ENCODE measurements at places on chromosomes 16 and 17.

DNA sequence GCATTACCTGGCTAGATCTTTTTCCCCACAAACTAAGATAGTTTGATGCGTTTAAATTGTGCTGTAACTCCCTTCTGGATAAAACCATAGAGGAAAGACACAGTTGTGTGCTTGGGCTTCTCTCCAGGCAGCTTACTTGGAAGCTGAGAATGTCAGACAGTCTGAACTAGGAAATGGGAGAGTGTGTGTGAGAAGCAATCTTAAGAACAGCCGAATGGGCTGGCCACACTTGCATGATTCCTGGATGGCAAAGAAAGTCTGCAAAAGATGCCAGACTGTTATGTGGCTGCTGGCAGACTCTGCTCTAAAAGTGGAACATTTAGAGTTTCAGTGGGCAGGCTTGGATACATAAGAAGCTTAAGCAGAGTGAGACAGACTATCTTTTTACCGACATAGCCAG is 384.3 kb upstream of the PSMD7 start:
- no peak for DNase-seq

DNA sequence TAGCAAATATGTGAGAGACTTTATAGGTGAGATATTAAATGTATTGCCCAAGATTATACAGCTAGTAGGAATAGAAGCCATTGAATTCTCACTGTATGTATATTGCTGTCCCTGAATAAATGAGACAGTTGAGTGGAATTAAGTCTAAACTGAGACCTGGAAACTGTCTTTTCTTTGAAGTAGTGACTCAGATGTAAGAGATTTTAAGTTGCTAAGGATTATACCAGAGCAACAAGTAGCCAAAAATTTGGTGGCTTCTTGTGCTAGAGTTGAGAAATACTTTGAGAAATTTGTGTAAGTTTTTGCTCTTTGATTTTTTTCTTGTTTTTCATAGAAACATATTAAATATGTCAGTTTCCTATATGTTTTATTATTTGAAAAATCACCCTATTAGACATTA is 58.7 kb downstream of the TANC2 start:
- no peak for DNase-seq

GRCh38 chr16:46980926-46981325 is 7.5 kb upstream of the DNAJA2 start:
- no peak for DNase-seq

- no peak for DNase-seq
Measured at GRCh38 chr16:49594685-49595498, 221.3 kb downstream of the C16orf78 start.

- DNase-seq, result no peak
Measured at GRCh38 chr16:24988129-24988518, 27.0 kb downstream of the ARHGAP17 start.

- DNase-seq, result no peak
Measured at GRCh38 chr17:9432134-9432885, 143.3 kb downstream of the STX8 start.

DNA sequence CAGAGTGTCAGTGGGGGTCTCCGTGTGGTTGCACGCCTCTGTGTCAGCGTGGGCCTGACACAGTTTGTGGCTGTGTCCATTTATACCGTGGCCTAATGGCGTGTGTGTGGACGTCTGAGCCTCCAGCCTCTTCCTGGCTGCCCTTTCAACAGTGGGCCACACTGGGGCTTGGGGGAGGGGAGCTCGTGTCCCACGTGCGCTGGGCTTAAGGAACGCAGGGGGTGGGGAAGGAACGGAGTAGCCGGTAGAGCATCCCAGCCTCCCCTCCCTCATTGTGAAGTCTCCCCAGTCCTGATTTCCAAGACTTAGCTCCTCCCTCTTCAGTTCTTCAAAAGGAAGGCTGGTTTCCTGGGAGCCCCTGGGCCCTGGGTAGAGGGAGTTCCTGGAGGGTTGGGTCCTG is 9.5 kb upstream of the HES7 start:
- no peak for DNase-seq

- DNase-seq, result no peak
Measured at GRCh38 chr16:67431775-67432505, 1.0 kb downstream of the HSD11B2 start.

DNA sequence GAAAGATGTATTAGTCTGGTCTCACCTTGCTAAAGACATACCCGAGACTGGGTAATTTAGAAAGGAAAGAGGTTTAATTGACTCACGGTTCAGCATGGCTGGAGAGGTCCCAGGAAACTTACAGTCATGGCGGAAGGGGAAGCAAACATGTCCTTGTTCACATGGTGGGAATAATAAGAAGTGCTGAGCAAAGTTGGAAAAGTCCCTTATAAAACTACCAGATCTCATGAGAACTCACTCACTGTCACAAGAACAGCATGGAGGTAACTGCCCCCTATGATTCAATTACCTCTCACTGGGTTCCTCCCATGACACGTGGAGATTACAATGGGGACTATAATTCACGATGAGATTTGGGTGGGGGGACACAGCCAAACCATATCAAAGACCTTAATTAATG is 53.3 kb downstream of the BCL7C start:
- DNase-seq, result no peak

DNA sequence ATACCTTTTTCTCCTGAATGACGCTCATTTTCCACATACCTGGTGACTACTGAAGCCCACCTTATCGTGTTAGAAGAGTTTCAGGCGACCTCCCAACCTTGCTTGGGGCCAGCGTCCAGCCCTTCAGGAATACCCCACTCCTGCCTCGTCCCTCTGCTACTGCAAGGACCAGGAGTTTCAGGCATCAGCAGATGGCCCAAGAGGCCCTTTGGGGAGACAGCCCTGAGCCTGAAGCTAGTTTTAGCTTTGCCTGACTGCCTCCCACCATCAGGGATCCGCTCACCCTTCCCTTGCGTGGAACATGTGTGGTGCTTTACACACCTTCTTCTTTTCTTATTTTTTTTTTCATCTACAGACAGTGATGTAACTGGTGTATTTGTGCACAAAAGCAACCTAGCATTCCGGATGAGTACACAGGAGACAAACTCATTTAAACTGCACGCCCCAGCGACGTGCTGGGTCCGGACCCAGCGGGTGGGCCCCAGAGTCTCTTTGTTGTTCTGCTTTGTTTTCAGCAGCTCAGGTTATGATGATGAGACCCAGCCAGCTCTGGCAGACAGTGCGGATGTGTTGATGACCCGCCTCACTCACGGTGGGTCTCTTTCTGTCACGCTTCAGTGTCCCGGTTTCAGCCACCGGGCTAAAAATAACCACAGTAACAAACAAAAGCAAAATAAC is 242.4 kb downstream of the C16orf95 start:
- DNase-seq, result no peak

DNA sequence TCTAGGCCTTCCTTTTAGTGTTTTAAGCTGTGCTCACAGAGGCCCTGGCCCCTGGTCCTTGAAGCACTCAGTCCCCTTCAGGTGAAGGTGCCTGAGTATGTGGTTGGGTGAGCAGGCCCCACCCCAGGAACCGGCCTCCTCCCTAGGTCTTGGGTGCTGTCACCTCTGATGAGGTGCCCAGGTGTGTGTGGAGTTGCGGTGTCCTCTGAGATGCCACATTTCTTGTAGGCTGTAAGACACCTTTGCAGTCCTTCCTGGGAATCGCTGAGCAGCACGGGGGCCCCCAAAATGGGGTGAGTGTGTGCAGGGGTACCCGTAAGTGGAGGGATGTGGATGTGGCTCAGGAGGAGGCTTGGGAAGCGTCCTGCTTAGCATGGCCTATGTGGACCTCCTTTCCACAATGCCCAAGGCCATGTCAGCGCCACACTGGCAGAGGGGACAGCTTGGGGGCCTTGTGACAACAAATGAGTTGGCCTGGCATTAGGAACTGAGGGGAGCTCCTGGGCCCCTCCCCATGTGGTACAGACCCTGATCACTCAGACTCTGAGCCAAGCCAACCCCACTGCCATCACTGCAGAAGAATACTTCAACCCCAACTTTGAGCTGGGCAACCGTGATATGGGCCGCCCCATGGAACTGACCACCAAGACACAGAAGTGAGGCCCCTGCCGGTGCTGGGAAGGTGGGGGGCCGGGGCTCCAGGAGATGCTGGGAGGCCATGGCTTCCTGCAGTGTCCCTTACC is 11.2 kb downstream of the CORO6 start:
- no peak for DNase-seq

GRCh38 chr17:46012506-46013079 is 13.5 kb downstream of the STH start:
- DNase-seq, result no peak

DNA sequence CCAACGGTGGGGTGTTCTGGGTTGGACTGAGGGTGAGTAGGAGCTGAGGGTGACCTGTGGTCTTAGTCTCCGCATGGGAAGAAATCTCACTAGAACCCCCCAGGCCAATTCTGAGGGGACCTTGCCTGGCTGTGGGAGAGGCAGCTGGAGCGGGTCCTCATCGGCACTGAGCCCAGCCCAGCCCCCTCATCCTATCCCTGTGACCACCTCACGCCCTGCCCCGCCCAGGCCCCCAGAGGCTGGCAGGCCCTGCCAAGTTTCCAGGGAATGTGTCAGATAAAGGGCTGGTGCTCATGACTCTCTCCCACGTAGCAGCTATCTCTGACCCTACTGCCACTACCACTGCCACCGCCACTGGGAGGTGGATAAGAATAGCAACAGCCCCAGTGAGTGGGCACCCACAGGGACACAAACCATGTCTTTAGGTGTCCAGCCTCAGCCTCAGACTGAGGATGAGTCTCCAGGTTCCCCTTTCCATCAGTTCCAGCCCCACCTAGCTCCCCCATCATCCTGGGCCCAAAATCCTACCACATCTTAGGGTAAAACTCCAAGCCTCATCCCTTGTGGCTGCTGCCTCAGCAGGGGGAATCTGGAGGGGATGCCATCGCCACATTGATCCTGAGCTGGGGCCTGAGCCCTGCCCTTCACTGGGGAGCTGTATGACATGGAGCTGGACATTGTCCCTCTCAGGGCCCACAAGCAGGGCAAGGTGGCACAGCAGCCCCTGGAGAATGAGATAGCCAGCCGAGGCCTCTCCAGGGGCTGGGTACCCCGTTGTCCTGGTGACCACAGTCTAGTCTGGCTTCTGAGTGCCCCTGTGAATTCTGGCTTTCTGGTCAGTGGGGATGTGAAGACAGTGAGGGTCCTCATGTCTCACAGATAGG is 14.9 kb downstream of the CDH16 start:
- DNase-seq, result no peak

DNA sequence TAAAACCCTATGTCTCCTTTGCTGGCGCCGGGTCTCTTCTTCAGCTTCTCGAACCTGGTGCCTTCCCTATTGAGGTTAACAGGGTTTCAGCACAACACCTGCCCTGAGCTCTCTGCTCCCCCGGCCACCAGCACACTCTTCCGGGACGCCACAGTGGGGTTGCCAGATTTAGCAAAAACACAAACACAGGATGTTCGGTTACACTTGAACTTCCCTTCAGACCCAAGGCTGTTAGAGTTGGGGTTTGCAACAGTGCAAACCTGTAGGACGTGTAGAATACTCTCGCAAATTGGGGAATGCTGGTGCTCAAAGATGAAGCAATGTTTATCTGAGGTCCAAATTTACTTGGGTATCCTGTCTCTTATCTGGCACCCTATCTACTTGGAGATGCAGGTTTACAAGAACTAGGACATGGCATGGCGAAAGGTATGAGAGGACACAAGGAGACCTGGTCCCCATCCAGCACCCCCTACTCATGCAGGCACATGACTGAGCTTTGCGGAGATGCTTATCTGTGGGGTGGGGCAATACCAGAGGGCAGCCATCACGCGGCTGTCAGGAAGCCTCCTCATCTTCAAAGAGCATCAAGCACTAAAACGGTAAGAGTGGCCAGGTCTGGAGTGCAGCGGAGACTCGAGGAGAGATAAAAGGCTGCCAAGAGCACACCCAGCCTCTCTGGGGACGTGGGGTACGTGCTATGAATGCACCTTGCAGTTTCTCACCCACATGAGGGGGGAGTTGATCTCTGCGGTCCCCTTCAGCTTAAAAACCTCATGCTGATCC is 52.8 kb downstream of the SDK2 start:
- DNase-seq, result peak; percentile 46

GRCh38 chr16:84689111-84689510 is 10.7 kb upstream of the USP10 start:
- no peak for DNase-seq

GRCh38 chr16:81668243-81669097 is 110.6 kb upstream of the PLCG2 start:
- no peak for DNase-seq

DNA sequence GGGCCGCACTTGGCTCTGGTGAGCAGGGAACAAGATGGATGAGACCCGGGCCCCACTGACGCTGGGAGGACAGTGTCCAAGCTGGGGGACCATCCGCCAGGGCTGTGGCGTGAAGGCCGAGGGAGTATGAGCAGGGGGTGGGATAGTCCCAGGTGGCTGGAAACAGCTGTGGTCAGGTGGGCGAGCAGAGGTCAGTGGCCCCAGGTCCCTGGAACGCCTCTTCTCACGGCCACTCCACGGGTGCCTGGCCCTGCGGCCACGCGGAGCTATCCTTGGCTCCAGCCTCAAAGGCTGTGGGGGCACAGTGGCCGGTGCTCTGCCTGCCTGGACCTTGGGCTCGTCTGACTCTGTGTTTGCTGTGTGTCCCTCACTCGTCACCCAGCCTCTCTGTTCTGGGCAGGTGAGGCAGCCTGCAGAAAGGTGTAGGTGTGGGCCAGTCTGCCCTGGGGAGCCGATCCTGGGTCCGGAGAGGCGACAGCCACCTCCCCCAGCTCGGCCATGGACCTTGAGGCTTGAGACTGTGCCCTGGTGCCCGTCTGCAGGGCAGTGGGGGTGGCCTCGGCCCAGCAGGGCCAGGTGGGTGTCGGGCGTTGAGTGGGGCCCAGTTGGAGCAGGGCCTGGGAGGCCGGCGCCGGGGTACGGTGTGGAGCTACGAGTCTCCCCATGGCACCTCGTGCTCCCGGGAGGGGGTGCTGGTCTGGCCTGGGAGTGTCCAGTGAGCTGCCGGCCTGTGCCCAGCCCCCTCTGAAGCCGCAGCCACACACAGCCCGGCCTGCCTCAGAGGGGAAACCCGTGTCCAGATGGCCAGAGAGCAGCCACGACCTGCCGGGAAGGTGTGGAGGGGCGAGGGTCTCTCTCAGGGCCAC is 10.0 kb downstream of the CACNA1H start:
- DNase-seq, result no peak

GRCh38 chr17:28623696-28624095 is 9.7 kb upstream of the RSKR start:
- DNase-seq, result no peak

- no peak for DNase-seq
Measured at GRCh38 chr16:6751191-6751590, 581.5 kb upstream of the RBFOX1 start.

DNA sequence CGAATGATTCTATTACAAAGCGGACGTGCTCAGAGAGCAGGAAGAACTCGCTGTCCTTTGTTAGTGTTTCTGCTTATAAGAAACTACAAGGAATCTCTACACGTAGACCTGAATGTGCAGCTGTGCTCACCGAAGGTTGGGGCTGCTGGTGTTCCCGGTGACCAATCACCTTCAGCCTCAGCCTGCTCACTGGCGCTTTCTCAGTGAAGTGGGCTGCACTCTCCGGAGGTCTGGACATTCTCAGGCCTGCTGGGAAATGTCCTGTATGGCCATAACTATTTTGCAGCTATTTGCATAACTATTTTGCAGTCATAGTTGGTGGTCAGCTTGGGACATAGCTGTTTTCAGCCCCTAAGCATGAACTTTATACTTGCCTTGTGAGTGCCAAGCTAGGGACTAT is 9.7 kb upstream of the CIAO3 start:
- DNase-seq, result no peak

GRCh38 chr16:88983771-88984687 is 7.0 kb upstream of the CBFA2T3 start:
- DNase-seq, result no peak

All from NCI-H187 (cell line).